ENCODE measurements at places on chromosomes 5 and 9. TPM values are rescaled to one million over a fixed set of nuclear protein-coding genes. Genes with fewer than 3 reads are reported as not detected.

- no peak for DNase-seq
Measured at GRCh38 chr9:120396418-120396817, 183.5 kb downstream of the CDK5RAP2 start.

DNA sequence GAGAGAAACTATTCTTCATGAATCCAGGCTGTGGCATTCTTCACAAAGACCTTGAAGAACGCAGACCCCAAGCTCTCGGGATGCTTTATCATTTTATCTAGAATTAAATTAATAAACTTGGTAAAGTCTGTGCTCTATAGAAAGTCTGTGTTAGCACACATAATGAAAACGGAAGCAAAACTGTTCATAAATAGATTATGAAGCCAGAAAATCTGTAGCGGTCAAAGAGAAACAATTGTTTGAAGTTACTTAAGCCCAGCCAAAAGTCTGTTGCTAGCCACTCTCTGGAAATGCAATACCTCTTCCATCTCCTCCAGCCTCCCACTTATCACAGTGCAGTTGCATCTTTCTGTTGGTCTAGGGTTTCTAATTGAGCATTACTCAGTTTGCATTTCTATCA is 375.9 kb downstream of the KIF4B start:
- no peak for DNase-seq

DNA sequence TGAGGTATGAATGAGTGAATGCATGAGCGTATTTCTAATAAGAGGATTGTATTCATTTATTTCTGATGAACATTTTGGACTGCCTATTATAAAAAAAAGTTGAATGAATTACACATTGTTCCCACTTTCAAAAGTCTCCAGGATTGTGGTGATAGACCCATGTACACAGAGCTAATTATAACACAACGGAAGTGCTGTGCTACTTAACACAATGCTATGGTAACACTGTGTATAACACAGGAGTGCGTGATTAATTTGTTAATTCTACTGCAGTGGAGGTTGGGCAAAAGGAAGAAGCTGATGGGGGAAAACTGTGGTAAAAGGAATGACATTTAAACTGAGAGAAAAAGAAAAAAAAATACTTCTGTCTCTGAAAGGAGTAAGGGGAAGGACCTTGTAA is 147.8 kb upstream of the MEF2C start:
- no peak for DNase-seq

DNA sequence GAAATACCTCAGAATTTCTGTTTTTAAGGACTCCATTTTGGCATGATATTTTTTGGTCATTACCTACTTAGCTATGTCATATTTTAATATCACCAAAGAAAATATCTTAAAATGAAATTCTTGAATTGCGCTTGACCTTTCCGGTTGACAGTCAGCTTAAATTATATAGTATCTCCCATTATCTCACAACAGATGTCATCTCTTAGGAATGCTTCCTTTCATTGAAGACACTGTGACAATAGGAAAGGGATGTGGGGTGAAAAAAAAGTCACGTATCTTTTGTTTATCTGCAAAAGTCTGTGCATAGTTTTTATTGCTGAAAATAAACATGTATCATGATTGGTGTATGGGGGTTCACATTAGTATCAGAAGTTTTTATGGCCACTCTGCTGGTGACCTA is 105.8 kb downstream of the INVS start:
- no peak for DNase-seq

DNA sequence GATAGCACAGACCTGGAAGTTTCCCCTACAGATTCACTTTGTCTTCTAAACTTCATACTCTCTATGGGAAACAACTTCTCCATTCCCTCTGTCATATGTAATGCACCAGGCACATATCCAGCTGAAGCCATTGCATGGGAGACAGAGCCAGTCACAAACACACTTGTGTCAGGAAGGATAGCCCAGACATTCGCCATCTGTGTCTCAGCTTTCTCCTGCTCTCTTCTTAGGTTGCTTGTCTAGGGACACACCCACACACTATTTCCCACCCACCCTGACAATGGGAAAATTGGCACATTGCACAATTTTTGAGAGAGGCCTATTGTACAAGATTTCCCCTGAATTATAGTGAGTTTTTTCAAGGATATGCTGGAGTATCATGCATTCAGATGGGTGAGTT is 158.4 kb upstream of the MPDZ start:
- DNase-seq, result no peak

DNA sequence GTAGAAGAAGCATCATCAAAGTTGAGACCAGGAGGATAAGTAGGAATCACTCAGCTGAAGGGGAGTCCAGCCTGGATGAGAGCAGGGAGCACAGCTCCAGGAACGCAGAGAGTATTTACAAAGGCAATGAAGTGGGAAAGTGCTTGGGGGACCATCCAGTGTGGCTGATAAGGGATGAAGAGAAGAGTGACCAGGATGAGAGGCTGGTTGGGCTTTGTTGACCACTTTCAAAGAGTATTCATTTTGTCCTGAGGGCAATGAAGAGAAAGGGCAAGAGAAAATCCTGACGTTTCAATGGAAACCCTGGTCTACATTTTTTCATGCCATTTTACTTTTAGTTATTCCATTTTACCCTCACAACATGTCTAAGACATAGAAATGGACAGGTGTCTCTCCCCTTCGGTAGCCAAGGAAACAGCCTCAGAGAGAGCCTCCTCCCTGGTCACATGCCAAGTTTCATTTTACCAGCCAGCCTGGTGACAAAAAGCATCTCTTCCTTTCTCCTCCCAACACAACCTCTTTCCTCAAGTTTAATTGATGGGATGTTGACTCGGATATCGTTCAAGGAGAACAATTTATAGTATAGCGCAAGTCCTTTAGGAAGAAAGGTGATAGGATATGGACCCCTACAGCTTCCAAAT is 492.7 kb upstream of the CLINT1 start:
- no peak for DNase-seq

DNA sequence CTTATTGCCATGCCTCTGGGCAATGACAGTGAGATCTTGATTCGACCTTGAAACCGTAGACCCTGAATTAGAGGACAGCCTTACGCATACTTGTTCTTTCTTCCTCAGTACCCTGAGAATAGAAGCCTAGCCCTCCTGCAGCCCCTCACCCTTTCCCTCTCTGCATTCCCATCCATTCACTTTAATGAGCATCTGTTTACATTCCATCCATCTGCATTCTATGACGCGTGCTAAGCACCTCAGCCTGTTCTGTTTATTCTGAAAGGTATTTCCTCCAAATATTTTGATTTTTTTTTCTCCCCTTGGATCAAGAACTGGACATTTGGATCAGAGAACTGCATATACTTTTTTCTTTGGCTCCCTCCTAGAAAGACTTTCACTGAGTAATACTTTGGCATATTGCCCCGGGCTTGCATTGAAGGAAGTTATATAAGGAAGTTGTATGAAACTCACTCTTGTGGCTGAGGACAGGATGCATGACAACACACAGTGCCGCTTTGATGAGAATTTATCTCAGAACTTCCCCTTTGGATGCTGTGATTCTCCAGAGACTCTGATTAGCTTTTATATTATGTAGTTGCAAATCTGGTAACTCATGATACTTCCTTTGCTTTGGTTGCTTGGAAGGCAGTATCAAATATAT is 15.7 kb downstream of the TMEM8B start:
- DNase-seq, result peak; percentile 97

DNA sequence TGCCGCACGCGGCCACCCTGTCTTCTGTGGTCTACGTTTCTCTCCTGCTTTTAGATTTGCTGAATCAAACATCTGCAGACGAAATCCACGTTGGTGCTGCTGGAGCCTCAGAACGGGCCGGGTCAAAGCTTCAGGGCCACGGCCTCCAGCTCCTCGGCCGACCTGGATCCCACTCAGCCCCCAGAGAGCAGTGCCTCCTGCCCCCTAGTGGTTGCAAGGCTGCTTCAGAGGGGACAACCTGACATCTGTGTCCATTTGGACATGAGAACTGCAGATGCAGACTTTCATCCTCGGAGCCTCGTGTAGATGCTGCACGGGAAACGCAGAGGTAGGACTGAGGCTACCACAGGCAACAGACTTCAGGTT is 23.0 kb upstream of the SLC6A3 start:
- peak; percentile 33 for DNase-seq

DNA sequence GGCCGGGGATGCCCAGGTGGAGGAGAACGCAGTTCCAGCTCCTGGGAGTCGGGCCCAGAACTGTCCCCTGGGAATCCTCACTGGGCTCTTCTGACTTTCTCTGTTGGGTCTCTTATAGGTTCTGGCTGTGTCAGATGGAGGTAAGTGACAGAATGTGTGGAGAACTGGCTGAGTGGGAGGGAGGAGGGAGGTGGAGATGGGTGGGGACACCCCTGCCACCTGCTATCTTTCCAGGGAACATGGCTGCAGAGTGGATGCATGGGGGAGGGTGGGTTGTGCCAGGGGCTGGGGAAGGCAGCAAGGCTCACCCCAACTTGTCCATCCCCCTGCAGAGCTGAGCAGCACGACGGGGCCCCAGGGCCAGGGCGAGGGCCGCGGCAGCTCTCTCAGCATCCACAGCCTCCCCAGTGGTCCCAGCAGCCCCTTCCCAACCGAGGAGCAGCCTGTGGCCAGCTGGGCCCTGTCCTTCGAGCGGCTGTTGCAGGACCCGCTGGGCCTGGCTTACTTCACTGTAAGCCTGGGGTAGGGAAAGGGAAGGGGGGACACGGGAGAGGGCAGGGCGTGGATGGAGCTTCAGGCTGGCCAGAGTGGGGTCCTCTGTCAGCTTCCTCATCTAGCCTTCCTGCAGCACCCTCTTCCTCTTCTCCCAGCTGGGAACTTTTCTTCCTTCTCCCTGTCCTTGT is 8.3 kb downstream of the RGS14 start:
- no peak for DNase-seq

GRCh38 chr5:86546044-86546443 is 71.7 kb upstream of the COX7C start:
- no peak for DNase-seq

DNA sequence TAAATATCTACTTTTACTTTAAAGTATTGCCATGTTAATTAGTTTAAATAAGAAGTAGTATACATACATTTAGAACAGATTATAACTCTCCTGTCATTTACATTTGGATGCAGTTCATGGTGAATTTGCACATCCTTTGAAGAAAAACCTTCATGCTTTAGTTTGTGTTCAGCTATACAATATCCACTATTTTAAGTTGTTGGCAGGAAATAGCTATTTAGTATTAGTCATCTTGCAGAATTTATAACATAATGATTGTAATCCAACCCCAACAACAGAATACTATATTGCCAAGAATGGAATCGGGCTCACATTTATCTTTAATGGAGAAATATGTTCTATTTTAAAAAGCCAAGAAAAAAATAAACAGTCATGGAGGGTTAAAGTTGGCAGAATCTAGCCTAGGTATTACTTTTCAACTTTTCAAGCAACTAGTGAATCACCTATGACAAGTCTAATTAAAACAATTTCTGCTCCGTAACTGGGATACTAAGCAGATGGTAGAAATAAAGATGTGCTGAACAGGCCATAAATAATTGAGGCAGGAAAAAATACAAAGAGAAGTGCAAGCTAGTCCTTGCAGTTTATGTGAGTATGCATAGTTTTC is 1170.6 kb upstream of the NUDT12 start:
- no peak for DNase-seq

DNA sequence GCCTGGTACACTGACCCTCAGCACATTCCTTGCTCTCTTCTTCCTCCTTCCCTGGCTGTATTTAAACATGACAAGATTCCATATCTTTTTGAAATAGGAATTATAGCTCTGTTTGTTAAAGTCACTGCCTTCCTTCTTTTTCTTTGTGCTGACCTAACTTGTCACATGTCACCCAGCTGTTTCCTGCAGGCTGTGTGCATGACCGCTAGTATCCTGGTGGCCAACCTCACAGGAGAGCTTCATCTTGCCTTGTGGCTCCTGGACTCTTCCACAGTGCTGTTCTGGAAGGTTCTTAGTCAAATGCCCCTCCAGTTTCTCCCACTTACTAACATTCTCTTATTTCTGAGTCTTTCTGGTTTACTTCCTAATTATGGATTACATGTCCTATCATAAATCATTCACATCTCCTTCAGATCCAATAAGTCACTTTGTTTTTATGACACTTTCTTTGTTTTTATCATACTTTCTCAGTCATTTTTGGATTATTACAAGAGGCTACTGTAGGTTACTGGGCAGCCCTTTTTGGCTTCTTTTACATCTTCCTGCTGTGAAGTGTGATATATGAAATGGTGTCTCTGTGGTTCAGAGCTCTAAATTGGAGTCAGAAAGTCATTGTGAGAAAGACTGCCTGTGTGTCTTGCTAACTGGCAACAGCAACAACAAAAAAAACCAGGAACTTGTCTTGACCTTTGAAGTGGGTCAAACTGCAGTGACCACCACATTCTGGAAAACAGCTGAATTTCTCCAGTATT is 463.6 kb upstream of the DAP start:
- no peak for DNase-seq

The IL9 gene
- total RNA-seq, result not detected

Data from GM23248 (cell line).